IMR-90 (cell line): ENCODE measurements at places on chromosomes 3 and 15. TPM values are rescaled to one million over a fixed set of nuclear protein-coding genes. Genes with fewer than 3 reads are reported as not detected.

DNA sequence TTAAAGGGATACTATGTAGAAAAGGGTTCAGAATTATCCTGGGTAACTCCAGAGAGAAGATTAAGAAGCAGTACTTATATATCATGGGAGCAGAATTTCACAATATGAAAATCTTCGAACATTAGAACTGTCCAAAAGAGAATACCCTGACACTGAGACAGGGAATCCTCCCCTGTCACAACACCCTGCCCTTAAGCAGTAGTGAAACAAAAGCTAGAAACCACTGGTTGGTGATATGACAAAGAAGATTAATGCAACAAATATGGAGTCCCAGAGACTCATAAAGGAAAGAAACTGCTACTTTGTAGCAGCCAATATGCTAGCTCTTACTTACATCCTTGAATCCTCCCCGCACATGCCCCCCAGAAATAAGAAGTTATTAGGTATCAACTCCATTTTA, 18.5 kb downstream of the MIX23 start:
- H3K27ac ChIP-seq: no peak overlapping the region
- H3K27me3 ChIP-seq: no peaks in the 10 kb centered on the region
- no peak overlapping the region for H3K4me3 ChIP-seq
- H3K36me3 ChIP-seq: peaks cover 10% of the 10 kb centered on the region
- DNase-seq: no peak
- H3K4me1 ChIP-seq: peaks cover 5% of the 10 kb centered on the region

- H3K27me3 ChIP-seq: no peaks in the 10 kb centered on the region
- peaks cover 21% of the 10 kb centered on the region for H3K4me1 ChIP-seq
- H3K27ac ChIP-seq: peak overlapping the region; percentile 83
- no peaks in the 10 kb centered on the region for H3K36me3 ChIP-seq
- peak overlapping the region; percentile 27; the same call in 1 of the 2 replicates for H3K4me3 ChIP-seq
Measured at GRCh38 chr3:157533298-157534070, 30.3 kb upstream of the VEPH1 start.

GRCh38 chr3:63655519-63655918, 3.0 kb downstream of the SNTN start:
- no peak overlapping the region for H3K27ac ChIP-seq
- peak; percentile 56 for DNase-seq
- no peaks in the 10 kb centered on the region for H3K36me3 ChIP-seq
- H3K4me1 ChIP-seq: no peaks in the 10 kb centered on the region

GRCh38 chr3:33153782-33154181, 40.0 kb downstream of the CRTAP start:
- H3K4me1 ChIP-seq: peaks cover 2% of the 10 kb centered on the region; the same call in 1 of the 2 replicates
- DNase-seq: no peak
- no peak overlapping the region for H3K27ac ChIP-seq
- no peaks in the 10 kb centered on the region for H3K36me3 ChIP-seq
- H3K27me3 ChIP-seq: no peaks in the 10 kb centered on the region

GRCh38 chr15:39230205-39230907, 350.5 kb upstream of the THBS1 start:
- H3K27me3 ChIP-seq: no peaks in the 10 kb centered on the region
- H3K36me3 ChIP-seq: no peaks in the 10 kb centered on the region
- peak overlapping the region; percentile 50 for H3K27ac ChIP-seq
- DNase-seq: no peak

DNA sequence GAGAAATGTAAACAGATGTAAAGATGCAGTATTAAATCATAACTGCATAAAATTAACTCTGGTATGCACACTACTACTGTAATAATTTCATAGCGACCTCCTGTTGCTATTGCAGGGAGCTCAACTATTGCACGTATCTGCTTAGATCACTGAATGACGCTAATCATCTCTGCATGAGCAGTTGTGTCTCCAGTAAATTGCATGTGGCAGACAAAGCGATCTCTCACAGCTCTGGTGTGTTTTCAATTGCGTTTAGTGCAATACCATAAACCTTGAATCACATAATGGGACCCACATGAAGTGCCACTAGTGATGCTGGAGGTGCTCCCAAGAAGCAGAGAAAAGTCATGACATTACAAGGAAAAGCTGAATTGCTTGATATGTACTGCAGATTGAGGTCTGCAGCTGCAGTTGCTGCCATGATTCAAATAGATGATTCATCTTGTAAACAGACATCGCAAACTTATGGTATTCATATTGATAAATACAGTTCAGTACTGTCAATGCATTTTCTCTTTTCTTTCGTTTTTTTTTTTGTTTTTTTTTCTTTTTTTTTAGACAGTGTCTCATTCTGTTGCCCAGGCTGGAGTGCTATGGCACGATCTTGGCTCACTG, 30.2 kb upstream of the LCTL start:
- DNase-seq: peak; percentile 54
- no peak overlapping the region for H3K27ac ChIP-seq
- no peak overlapping the region for H3K4me3 ChIP-seq

INO80 gene
- 13.3 and 15.6 TPM in 2 replicates for total RNA-seq

EPHA3 gene
- 0.18 and 0.28 TPM in 2 replicates for total RNA-seq

- no peaks in the 10 kb centered on the region for H3K36me3 ChIP-seq
- DNase-seq: no peak
- no peak overlapping the region for H3K4me3 ChIP-seq
Measured at GRCh38 chr3:197025736-197026480, 3.7 kb downstream of the MELTF start.

MOBP gene
- not detected in 2 replicates for total RNA-seq

SH2D7 gene
- not detected in 2 replicates for total RNA-seq

TGM5 gene
- total RNA-seq: not detected in 2 replicates

- peaks cover 15% of the 10 kb centered on the region for H3K36me3 ChIP-seq
- peak overlapping the region; percentile 76; the same call in 1 of the 2 replicates for H3K4me3 ChIP-seq
- peak; percentile 86 for DNase-seq
- no peaks in the 10 kb centered on the region for H3K27me3 ChIP-seq
Measured at GRCh38 chr3:16177962-16178627, 3.6 kb downstream of the GALNT15 start.

SI gene
- total RNA-seq: not detected in 2 replicates

DNA sequence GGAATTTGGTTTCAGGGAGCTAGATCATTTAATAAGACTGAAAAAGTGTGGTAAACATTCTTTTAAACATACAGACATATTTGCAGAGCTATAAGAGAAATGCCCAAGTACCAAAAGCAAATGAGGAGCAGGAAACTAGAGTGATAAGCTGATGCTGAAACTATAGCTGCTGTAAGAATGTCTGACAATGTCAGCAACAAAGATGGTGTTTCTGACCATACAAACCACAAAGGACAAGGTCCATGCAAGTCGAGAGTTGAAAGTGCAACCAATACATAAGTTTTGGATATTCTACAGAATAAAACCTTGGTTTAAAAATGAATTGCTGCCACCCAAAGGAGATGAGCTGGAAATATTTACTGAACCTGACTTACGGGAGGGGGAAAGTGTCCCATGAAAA, 610.2 kb downstream of the TBL1XR1 start:
- no peaks in the 10 kb centered on the region for H3K4me1 ChIP-seq
- H3K36me3 ChIP-seq: no peaks in the 10 kb centered on the region
- H3K27me3 ChIP-seq: no peaks in the 10 kb centered on the region
- H3K4me3 ChIP-seq: no peak overlapping the region
- no peak overlapping the region for H3K27ac ChIP-seq

DNA sequence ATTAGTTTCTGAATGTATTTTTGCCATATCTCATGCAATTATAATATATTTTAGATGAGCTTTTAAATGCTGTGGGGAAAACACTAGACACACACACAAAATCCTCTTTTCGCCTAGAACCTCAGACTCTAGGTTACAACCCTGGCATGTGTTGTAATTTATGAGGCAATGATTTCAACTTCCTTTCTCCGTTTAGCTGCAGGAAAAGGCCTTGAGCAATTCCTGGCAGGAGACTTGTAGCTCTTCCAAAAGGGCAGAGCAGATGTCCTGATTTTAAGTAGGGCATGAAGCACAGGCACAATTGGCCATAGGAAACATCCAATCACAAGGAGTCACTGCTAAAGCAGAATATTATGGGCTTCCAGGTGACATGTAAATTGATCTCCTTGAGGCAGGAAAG, 82.0 kb downstream of the GPR156 start:
- no peak overlapping the region for H3K27ac ChIP-seq
- peak; percentile 78 for DNase-seq
- peaks cover 2% of the 10 kb centered on the region; the same call in 1 of the 2 replicates for H3K4me1 ChIP-seq
- no peak overlapping the region for H3K4me3 ChIP-seq
- H3K36me3 ChIP-seq: no peaks in the 10 kb centered on the region

NR2F2 gene
- total RNA-seq: 20.3 and 28.1 TPM in 2 replicates

- H3K36me3 ChIP-seq: no peaks in the 10 kb centered on the region
- no peak overlapping the region for H3K27ac ChIP-seq
- H3K4me3 ChIP-seq: no peak overlapping the region
- no peaks in the 10 kb centered on the region for H3K4me1 ChIP-seq
- H3K27me3 ChIP-seq: peaks cover 85% of the 10 kb centered on the region
Measured at GRCh38 chr3:50442945-50443579, 60.4 kb downstream of the CACNA2D2 start.

SLC35G2 gene
- 6.6 and 8.6 TPM in 2 replicates for total RNA-seq

DNA sequence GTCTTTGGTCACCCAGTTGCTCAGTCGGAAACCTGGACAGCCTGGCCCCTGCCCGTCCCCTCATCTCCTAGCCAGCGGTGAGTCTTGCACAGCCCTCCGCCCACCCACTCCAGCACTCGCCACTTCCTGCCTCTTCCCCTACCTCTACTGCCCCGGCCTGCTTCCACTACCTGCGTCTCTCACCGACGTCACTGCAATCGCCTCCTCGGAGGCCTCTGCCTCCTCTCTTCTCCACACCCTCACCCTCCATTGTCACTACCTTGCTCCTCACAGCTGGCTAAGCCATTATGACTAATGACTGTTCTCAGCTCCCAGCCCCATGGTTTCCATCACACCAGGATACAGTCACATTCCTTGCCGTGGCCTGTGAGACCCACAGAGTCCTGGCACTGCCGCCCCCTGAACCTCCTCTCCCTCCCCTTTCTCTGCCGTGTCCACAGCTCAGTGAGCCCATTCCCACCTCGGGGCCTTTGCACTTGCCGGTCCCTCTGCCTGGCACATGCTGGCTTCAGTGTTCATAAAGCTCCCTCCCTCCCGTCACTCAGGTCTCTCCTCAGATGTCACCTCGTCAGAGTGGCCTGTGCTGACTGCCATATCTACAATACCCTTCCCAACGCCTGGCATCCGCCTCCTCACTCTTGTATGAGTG, 104.8 kb downstream of the FBLN2 start:
- H3K27me3 ChIP-seq: peaks cover 6% of the 10 kb centered on the region; the same call in 1 of the 2 replicates
- no peaks in the 10 kb centered on the region for H3K36me3 ChIP-seq
- no peak for DNase-seq
- no peaks in the 10 kb centered on the region for H3K4me1 ChIP-seq

GRCh38 chr3:123390865-123391600, 57.9 kb downstream of the ADCY5 start:
- H3K27ac ChIP-seq: no peak overlapping the region
- peaks cover 2% of the 10 kb centered on the region; the same call in 1 of the 2 replicates for H3K4me1 ChIP-seq
- peaks cover 36% of the 10 kb centered on the region for H3K27me3 ChIP-seq
- no peaks in the 10 kb centered on the region for H3K36me3 ChIP-seq
- DNase-seq: no peak

GRCh38 chr15:78650022-78650421, 9.0 kb upstream of the CHRNB4 start:
- DNase-seq: no peak
- no peak overlapping the region for H3K4me3 ChIP-seq
- H3K27ac ChIP-seq: no peak overlapping the region
- H3K27me3 ChIP-seq: peaks cover 40% of the 10 kb centered on the region
- no peaks in the 10 kb centered on the region for H3K4me1 ChIP-seq

DNA sequence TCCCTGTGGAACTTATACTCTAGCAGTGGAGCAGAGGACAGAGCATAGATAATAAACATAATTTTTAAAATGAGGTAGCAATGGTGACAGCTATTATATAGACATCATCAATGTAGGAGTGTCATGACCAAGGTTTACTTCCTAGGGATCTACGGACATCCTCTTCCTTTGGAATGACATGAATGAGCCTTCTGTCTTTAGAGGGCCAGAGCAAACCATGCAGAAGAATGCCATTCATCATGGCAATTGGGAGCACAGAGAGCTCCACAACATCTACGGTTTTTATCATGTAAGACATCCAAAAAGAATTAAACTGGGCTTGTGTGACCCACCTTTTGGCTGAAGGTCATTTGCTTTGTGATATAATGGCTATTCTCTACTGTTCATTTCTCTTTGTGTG, 30.1 kb upstream of the CAPN3 start:
- no peak overlapping the region for H3K4me3 ChIP-seq
- no peak for DNase-seq
- H3K27ac ChIP-seq: no peak overlapping the region
- no peaks in the 10 kb centered on the region for H3K36me3 ChIP-seq
- no peaks in the 10 kb centered on the region for H3K4me1 ChIP-seq

GRCh38 chr3:81799403-81799802, 38.0 kb upstream of the GBE1 start:
- H3K36me3 ChIP-seq: no peaks in the 10 kb centered on the region
- DNase-seq: no peak
- no peaks in the 10 kb centered on the region for H3K4me1 ChIP-seq
- no peak overlapping the region for H3K4me3 ChIP-seq
- H3K27ac ChIP-seq: no peak overlapping the region

PYGO1 gene
- 6.6 and 10.0 TPM in 2 replicates for total RNA-seq

VEPH1 gene
- total RNA-seq: 99.4 and 130 TPM in 2 replicates

- DNase-seq: no peak
- H3K4me3 ChIP-seq: no peak overlapping the region
- H3K27me3 ChIP-seq: peaks cover 2% of the 10 kb centered on the region; the same call in 1 of the 2 replicates
- H3K27ac ChIP-seq: no peak overlapping the region
- no peaks in the 10 kb centered on the region for H3K4me1 ChIP-seq
- H3K36me3 ChIP-seq: no peaks in the 10 kb centered on the region
Measured at GRCh38 chr3:137062250-137062649, 104.5 kb downstream of the IL20RB start.

CNTN3 gene
- 3.3 and 3.6 TPM in 2 replicates for total RNA-seq

GOLGA8A gene
- total RNA-seq: 4.7 and 5.3 TPM in 2 replicates

DNA sequence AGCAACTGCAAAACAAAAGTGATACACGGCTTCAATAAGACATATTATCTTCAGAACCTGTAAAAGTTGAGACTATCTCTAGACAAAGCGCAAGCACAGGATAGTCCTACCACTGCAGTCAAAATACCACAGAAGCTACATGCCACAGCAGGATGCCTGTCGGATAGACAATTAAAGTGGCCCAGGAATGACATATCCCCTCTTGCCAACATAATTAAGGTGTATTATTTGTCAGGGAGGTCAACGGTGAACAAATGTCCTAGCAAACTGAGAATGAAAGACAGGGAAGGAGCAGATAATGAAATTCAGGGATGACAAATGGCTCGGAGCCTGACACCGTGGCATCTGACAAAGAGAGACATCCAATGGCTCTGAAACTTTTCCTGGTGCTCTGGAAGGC, 185.7 kb downstream of the MECOM start:
- no peak overlapping the region for H3K27ac ChIP-seq
- H3K36me3 ChIP-seq: no peaks in the 10 kb centered on the region
- no peaks in the 10 kb centered on the region for H3K27me3 ChIP-seq
- H3K4me1 ChIP-seq: no peaks in the 10 kb centered on the region

RFTN1 gene
- 52.0 and 52.2 TPM in 2 replicates for total RNA-seq
